ENCODE measurements at places on chromosomes 4 and X. TPM values are rescaled to one million over a fixed set of nuclear protein-coding genes. Genes with fewer than 3 reads are reported as not detected.

DNA sequence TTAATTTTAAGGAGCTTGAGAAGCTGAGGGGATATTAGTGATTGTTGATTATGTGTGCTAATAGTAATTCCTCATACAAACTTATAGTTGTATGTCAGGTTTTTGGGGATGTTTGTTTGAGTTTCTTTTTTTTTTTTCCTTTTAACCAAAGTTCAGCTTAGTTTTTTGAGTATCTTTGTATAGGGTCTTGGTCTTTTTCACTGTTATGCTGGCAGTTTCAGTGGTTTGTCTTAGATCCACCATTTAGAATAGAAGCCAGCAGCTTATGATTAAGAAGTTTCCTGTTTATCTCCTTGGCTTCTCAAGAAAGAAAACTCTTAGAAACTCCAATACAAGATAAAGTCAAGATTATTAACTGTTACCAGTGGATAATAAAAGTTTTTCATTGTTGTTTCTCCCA lies 16.1 kb downstream of the CPEB2 start:
- DNase-seq, result no peak

- no peak for DNase-seq
These were observed 1981.9 kb upstream of the TENM3 start for GRCh38 chr4:180261346-180261745.

DNA sequence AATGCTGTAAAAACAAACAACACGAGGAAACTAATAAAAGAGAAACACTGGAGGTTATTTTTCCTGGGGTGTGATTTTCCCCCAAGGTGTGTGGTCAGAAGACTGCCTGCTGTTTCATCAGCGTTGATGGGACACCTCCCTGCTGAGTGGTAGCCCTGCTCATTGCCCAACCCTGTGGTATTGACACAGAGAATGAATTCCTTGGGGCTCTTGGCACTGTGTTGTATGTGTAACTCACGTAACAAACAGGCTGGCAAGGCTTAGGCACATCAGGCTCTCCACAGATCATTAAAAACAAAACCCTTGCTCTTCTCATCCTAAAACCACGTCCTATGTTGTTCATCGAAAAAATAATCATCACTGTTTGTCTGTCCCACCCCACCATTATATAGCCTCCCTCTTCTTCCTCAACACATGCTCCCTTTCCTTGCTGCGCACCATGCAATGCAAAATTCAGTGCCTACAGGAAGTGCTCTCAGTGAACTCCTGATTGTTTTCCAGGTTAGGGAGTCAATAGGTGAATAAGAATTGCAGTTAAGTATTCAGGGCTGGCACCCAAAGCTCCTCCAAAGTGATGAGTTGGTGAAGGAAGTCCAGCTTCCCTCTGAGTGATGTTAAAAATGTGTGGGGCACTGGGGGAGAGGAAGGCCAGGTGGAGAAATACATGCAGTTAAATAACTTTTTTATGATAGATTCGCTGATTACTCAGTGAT lies 11.4 kb upstream of the PUDP start:
- peak; percentile 43 for DNase-seq

- DNase-seq, result no peak
These were observed 29.5 kb downstream of the ANTXR2 start for GRCh38 chr4:80043541-80043940.

- DNase-seq, result no peak
These were observed 55.8 kb downstream of the HHIP start for GRCh38 chr4:144701683-144702233.

GRCh38 chr4:8891646-8892555 lies 20.3 kb upstream of the HMX1 start:
- no peak for DNase-seq

ATP2B3 gene
- not detected for total RNA-seq

Measured in H4 (cell line).